ENCODE measurements at places on chromosomes 12 and 14.
A peak's percentile ranks its signal among the peaks of the same experiment; 100 is the strongest.

DNA sequence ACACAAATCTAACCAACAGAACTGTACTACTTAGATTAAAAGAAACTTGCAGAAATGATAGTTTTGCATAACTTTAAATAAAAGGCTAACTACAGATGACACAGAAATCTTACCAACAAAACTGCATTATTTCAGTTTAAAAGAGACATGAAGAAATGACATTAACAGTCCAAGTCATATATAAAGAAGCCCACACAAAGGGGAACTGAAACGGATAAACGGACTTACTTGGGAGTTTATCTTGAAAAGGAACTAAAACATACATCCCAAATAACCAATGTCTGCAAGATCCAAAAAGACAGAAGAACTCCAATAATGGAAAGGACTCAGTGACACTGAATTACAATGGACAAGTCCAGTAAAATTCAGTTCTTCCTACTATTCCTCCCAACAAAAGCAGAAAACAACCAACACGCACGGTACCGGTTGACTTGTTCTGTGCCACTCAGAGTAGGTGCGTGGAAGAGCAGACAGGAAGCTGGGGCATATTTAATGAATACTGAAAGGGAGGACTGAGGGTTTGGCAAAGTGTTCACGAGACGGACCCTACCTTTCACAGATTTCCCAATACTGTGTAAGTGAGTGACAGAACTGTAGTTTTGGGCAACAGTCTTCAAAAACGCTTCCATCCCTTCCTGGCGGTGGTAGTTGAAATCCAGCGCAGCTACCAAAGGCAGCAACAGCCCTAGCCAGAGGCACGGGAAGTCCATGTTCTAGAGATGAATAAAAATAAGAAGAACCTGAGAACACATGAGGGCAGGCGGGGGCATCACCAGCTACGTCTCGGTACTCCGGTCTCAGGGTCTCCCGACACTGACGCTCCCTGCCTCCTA is 627 bp downstream of the CPM start:
- no peak for DNase-seq

DNA sequence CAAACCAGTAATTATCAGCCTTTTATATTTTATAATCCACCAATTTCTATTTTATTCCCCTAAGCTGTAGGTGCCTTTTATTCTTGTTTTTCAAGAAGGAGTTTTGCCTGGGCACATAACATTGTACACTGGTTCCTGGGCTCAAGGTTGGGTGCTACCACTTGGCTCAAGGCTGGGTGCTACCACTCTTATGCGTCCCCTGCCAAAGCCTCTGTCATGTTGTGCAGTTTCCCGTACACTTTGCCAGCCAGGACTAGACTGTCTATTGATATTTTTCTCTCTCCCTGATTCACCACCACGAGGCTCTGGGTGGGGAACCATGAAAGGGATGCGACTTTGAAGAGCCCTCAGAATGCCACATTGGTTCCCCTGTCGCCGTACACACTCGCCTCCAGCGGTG is 52.5 kb upstream of the VASH1 start:
- DNase-seq = no peak

GRCh38 chr14:66487164-66487563 is 993 bp downstream of the CCDC196 start:
- no peak for DNase-seq

DNA sequence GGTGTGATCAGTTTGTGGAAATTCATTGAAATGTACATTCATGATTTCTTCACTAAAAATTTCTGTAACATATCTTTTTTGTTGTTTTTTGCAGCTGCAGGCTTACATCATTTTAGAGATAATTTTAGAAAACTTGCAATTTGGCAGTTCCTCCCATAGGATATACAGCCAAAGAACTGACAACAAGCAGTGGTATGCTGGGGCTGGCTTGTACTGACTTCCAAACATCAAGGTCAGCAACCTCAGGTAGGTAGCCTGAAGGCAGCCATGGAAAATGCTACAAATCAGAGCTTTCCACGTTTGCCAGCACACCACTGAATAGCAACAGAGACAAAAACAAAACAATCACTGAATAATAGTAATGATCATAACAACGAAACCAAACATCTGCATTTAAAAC is 21.2 kb downstream of the TRIM9 start:
- DNase-seq = no peak

- DNase-seq = no peak
These were observed 27.0 kb downstream of the SENP1 start for GRCh38 chr12:48078901-48079300.

GRCh38 chr12:95694136-95694535 is 96.4 kb downstream of the NTN4 start:
- no peak for DNase-seq

GRCh38 chr14:39090548-39091111 is 12.4 kb downstream of the SEC23A start:
- no peak for DNase-seq

DNA sequence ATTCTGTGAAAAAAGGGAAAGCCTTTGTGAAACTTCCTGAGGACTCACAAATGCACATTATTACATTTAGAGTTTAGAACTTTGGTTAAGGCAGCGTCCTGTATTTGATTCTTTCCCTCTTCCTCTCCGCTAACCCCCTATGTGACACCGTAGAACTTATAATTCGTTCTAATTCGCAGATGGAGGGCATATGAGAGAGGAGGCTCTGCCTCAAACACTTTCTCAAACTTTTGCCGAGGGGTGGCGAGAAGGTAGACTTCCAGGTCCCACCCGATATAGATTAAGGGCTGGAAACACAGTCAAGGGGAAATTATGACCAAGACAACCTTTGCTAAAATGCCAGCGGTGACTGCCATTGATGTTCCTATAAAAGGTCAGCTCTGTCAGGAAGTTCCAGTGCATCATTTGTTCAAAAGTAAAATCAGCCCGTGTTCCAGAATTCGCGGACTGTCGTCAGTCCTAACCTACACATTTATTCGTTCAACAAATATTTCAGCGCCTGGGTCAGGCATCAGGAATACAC is 904 bp upstream of the PAPOLA start:
- no peak for DNase-seq

GRCh38 chr14:86321151-86321550 is 791.2 kb downstream of the FLRT2 start:
- no peak for DNase-seq

DNA sequence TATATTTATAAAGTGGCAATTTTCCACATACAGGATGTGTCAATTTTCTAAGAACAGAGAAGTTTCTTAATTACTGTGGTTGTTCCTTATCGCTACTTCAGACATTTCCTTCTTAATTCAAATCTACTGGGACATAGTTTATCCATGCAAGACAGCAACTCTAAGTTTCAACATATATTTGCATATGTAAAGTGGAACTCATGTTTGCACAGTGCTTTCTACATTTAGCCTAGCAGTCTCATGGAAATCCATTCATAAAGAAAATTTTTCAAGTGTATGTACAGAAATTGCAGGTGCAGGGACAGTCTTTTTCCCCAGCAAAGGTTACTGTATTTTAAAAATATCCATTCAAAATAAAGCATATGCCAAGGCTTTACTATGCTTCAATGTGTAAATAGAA is 956.7 kb upstream of the SEL1L start:
- DNase-seq = no peak

- DNase-seq = no peak
These were observed 35.3 kb downstream of the GAS2L3 start for GRCh38 chr12:100608776-100609175.

DNA sequence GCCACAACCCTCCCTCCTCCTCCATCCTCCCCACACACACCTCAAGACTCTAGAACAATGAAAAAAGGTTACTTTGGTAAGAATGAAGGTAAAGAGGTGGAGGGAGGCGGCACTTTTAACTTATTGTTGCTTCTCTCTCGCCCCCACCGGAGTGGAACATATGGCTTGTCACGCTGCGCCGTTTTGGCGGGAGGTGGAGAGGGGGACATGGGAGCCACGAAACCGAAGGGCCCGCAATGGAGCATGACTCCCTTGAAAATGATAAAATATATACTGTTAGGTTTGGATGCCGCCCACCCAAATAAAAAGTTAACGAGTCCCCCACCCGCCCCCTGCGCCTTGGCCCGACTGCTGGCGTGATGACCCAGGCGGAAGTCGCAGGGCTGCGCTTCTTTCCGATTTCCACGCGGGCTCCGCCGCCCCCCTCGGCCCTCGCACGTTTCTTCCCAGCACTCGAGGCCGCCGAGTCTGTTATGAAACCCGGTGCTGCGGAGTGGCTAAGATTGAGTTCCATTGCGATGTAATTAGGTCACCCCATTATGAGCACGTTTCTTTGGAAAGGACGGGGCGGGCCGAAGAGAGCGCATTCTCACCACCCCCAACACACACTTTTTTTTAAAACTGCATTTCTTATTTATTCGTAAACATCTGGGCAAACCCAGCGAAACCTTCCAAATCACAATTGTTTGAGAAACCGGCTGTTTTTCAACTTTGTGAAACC is 1.4 kb upstream of the ZFP36L1 start:
- peak; percentile 69 for DNase-seq

DNA sequence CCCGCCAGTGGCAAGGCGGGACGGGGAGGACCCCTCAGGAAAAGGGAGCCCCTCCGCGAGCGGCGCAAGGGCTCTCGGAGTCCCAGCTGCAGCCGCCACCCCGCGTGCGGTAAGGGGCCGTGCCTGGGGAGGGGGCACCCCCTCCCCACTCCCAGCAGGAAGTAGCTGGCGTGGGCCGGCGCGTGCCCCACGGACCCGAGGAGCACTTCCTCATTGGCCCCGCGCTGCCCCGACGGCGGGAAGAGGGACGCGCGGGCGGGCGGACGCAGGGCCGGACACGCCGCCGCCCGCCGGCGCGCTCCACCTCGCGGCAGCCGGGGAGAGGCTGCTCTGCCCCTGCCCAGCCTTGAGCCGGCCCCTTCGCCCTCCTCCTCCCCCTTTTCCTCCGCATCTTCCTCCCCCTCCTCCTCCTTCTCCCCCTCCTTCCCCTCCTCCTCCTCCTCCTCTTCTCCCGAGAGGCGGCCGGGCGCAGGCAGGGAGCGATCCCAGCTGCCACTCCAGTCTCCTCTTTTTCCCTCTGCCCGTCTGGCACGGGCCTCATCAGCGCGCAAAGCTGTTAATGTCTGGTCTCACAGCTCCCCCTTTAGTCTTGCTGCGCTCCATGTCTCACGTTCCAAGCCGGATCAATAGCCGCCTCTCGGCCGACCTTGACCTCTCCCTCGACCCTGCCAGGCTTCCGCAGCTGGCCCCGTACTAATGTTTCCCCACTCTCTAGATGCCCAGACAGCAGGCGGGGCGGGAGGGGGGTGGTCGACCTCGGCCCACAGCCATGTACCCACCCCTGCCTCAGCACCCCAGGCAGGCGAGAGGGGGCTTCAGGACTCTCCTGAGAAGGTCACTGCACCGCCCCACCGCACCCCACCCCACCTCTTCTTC is 2.6 kb upstream of the BCL11B start:
- DNase-seq = no peak

DNA sequence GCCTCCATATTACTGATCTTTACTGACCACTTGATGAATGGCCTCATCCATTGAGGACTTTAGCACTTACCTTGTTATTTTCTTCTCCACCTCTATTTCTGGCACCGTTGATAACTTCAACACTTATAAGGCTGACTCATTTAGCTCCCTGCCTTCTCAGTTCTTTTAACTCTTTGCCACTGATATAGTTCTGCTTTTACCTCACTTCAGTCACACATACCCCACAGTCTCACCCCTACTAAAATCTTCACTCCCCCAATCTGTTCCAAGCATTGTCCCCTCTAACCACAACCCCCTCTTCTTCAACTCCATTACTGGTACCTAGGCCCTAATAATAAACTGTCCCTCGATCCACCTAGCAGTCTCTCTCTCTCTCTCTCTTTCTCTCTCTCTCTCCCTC is 141.0 kb downstream of the PAH start:
- no peak for DNase-seq

DNA sequence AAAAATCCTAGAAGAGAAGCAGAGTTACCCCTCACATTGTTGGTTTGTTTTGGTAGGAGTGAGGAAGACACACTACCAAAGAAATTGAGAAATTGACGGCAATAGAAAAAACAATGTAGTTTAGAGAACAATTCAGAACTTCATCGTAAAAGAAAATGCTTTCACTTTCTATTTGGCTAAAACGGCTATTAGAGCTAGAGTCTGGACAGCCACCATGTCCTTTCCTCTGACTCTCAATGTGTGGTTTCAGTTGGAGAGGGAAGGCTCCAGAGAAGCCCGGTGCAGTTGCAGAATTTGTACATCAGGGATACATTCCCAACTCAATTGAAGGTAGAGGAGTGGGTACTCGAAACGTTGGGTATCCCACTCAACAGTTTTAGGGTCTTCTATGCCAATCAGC is 535.3 kb downstream of the GALC start:
- no peak for DNase-seq

- no peak for DNase-seq
These were observed 635.5 kb downstream of the KCNH5 start for GRCh38 chr14:62409626-62410300.

DNA sequence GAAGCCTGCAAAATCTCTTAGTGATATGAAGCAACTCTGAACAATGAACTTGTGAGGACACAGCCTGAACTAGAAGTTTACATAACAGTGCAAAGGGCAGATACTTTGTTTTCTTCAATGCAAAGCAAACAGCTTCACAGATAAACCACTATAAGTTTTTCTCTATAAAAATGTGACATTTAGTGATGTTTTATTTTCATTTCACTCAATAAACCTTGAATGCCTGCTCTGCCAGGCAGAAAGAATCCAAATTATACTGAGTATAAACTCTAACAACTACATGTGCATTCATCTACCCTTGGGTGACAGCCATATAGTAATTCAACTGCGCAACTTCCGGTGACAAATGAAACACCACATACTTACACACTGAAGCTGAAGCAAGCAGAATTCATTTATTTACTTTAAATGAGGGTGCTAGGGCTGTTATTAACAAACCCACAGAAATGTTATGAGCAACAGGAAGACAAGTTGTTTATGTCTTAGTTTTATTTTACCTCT is 10.3 kb downstream of the DCP1B start:
- no peak for DNase-seq

GRCh38 chr12:42235426-42235825 is 2.6 kb downstream of the YAF2 start:
- no peak for DNase-seq

DNA sequence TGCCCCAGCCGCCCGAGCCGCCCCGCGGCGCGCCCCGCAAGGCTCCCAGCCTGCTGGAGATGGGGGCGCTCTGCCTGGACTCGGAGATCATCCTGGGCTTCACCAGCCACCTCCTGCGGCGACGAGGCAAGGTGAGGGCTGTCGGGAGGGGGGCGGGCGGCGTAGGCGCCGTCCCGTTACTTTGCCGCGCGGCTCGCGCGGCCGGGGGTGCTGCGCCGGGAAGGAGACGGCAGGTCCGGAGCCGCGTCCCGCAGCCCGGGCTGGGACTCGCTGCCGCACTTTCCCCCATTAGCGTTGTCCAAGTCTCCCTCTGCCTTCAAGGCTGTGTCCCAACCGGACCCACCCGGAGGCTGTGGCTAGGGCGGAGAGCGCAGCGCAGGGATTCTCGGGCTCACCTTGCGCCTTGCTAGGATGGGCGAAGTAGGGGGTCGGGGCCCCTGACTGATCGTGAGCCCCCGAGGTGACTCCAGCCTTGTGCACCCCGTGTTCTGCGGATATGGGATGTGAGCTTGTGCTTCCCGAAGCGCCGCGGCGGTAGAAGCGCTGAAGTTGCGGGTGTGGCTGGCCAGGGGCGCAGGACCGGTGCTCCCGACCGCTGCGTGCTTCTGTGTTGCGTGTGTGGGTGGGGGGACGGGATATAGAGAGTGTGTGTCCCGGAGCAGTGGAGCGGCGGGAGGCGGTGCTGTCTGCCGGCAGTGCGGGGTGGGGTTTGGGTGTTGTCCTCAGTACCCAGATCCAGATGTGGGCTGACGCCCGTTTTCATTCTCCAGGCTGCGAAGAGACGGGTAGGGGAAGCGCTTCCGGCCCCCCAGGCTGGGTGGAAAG is 1.7 kb upstream of the KIF26A start:
- DNase-seq = no peak

Measured in effector CD4-positive, alpha-beta T cell (primary cell).